Progenitor cell of endocrine pancreas (in vitro differentiated cells): ENCODE measurements at places on chromosomes 3 and 15. TPM values are rescaled to one million over a fixed set of nuclear protein-coding genes. Genes with fewer than 3 reads are reported as not detected.

- DNase-seq: no peak
These were observed 142.0 kb upstream of the PDZRN3 start for GRCh38 chr3:73766599-73767381.

DNA sequence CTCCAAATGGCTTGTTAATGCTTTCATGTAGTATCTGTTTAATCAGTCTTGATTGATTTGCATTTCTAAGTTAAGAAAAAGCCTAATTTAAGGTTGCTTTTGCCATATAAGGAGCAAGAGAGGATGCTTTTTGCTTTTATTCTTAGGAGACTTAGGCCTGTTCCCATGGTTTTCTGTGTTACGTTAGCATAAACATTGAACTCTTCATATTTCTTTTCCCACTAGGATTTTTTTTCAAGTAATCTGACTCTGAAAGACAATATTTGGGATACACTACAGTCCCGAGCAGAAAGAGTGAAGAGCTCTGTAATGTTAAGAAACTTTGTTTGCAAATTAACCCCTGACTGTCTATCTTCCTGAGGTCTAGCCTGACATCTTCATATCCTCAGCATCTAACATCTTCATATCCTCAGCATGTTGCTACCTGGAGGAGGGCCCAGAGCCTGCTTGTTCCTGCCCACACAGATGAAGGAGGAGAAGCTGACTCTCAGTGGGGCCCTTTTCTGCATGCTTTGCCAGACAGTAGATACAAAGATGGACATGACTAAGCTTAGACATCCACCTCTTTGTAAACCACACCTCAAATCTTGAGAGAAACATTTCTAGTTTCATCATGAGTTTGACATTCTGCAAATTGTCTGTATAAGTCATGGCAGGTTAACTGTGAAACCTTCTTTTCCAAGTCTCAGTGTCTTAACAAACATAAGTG, 86.2 kb upstream of the COL6A5 start:
- no peak for DNase-seq

NR2E3 gene
- 0.47 TPM in 1 of 2 replicates, not detected in the other for total RNA-seq

GRCh38 chr3:197466586-197467399, 89.0 kb downstream of the BDH1 start:
- DNase-seq: no peak

DNA sequence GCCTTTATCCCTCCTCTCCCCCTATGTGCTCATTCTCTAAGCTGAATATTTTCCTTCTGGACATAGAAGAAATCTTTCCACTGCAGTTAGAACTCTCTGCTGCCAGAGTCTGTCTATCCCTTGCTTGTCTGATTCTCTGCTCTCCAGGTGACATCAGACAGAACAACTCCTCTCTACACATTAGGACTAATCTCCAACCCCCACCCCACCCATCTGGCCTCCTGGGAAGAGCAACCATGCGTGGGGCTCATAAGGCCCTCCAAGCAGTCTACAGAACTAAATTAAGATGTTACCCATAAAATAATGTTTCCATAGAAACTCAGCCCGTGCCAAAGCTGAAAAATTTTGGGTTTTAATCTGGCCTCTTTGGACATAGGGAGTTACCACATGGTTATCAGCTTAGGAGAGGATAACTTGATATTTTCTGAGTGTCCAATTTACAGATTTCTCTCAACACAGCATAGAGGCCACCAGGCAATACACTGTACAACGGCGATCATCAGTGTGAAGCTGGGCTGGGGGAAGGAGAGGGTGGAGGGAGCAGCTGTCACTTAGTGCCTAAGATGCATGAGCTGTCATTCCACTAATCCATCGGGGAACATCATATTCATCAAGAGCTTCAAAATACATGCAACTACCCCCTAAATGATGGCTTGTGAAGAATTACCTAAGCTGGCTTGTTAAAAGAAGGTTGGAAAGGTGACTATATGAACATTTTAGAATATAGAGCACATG, 199.4 kb downstream of the CLSTN2 start:
- no peak for DNase-seq

GABRB3 gene
- 20.9 and 23.2 TPM in 2 replicates for total RNA-seq

DNA sequence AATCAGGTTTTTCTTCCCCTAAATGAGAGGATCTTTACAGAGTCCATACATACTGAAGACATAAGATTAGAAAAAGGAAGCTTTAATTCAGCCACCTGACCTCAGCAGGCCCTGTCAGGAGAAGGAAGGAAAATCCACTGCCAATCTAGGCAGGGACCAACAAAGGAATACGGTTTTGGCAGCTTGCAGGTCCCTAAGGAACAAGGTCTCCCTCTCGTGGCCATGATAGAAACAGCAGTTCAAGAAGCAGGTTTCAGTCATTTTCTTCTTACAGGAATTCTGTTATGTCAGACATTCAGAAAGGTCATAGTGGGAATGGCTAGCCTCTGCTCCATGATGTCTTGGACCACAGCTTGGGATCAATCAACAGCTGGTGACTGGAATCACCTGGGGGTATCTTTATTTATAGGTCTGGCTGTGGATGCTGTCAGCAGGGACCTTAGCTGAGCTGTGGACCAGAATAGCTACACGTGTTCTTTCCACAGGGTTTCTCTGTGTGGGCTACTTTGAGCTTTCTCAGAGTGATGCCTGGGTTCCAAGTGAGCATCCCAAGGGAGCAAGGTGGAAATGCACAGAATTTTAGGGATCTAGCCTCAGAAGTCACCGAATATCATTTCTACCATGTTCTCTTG, 9.4 kb upstream of the CMSS1 start:
- peak; percentile 43 for DNase-seq
